ENCODE measurements at places on chromosomes 2 and 18.

GRCh38 chr2:121819846-121820245, 64.4 kb downstream of the TSN start:
- DNase-seq: no peak

GRCh38 chr2:151071382-151071781, 190.3 kb downstream of the RBM43 start:
- no peak for DNase-seq

GRCh38 chr2:215161301-215161829, 22.9 kb upstream of the ABCA12 start:
- DNase-seq: no peak

GRCh38 chr2:23925702-23926289, 1.1 kb downstream of the ATAD2B start:
- DNase-seq: no peak

DNA sequence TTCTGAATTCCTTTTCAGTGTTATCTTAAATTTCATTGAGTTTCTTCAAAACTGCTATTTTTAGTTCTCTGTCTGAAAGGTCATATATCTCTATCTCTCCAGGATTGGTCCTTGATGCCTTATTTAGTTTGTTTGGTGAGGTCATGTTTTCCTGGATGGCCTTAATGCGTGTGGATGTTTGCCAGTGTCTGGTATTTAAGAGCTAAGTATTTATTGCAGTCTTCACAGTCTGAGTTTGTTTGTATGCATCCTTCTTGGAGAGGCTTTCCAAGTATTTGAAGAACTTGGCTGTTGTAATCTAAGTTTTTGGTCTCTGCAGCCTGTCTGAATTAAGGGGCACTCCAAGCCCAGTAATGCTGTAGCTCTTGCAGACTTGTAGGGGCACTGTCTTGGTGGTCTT, 249.3 kb downstream of the ZNF385B start:
- no peak for DNase-seq

DNA sequence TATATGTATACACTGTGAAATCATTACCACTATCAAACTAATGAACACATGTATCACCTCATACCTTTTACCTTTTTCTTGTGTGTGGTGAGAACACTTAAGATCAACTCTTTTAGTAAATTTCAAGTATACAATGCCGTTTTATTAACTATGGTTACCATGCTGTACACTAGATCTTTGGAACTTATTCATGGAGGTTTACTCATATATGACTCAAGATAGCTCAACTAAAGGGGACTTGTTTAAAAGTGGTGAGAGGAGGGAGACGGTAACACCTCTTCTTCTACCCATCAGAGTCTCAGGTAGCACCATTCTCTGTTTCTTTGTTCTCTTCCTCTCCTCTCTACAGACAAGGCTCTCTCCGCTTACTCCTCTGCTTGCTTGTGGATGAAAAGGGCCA, 36.1 kb upstream of the TMEM178A start:
- no peak for DNase-seq

- DNase-seq: no peak
These were observed 27.1 kb upstream of the SCN7A start for GRCh38 chr2:166521155-166521554.

GRCh38 chr2:122867941-122868340, 1112.5 kb downstream of the TSN start:
- DNase-seq: no peak

DNA sequence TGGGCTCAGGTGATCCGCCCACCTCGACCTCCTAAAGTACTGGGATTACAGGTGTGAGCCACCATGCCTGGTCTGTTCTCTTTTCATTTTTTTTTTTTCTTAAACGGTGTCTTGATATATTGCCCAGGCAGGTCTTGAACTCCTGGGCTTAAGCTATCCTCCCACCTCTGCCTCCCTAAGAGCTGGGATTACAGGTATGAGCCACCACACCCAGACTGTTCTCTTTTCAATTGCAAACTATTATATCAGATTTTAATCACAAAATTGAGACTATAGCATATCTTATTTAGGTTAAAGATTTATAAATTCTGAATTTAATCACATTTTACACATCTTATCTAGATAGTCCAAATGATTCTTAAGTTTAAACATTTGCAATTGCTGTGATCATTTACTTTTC, 15.5 kb upstream of the ACTR2 start:
- DNase-seq: no peak

DNA sequence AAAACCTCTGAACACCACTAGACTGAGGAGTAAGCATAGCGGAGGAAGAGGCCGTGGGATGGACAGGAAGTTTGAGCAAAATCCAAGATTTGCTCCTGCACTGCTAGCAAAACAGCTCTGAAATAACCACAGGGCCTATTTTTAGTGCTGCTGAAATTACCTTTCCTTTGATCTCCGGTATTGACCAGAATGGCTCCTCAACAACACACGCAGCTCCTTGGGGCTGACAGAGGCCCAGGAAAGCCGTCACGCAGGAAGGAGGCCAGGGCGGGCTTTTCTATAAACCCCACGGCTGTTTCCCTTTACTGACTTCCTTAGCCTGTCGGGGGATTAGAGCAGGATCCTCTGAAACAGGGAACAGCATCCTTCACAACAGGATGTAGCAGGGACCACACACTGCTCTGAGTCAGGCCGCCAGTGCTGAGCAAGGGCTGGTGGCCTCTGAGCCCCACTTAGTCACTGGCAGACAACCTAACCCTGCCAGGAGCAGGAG, 80.8 kb upstream of the LCLAT1 start:
- DNase-seq: no peak

DNA sequence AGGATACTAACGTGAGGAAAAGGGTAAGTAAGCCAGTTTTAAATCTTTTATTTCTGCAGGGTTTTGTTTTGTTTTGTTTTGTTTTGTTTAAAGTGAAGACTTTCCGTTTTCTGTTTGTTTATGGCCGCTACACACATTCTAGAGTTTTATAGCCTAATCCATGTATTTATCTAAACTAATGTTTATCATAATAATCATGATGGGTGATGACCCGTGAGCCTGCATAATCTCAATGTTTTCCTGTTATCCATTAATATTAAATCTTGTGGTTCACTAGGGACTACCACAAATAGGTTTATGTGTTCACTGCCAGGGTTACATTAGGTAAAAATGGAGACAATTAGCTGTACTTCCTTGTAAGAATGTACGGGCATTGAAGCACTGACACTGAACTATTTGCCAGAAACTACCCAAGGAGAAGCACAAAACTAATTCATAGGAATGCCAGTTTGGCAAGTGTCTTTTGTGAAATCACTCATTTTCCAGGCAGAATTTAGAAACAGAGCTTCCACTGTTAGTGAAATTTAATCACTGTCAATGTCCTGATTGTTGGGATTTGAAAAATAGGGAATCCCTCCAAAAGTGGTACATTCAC, 574.8 kb downstream of the LRP1B start:
- DNase-seq: no peak

DNA sequence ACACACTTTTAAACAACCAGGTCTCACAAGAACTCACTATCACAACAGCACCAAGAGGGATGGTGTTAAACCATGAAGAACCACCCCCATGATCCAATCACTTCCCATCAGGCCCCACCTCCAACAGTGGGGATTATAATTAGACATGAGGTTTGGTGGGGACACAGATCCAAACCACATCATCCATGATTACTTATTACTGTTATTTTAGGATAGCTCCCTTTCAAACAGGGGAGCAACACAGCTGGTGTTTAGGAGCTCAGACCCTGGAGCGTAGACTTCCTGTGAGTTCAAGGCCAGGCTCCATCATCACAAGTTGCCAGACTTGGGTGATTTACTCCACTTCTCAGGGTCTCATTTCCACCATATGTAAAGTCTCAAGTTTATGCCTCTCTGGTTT, 382.7 kb downstream of the HRH4 start:
- DNase-seq: no peak

GRCh38 chr2:86613515-86613914, 10.2 kb downstream of the RNF103 start:
- DNase-seq: no peak

- DNase-seq: no peak
These were observed 846.9 kb upstream of the ACVR2A start for GRCh38 chr2:146997945-146998344.

DNA sequence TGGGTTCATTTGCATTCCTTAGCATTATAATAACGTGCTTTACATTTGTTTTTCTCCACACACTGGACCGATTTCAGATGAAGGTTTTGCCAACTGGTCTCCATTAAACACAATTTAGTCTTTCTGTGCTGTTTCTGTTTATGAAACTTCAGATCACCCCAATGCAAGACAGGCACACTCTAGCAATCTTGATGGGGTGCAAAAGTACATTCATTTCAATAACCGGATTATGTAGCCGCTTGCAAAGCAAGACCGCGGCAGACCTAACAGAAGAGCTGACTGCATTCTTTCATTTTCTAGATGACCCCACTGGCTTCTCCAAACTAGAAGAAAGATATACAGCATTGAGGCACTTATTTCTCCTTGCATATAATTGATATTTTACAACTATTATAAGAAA, 301.5 kb downstream of the PIEZO2 start:
- no peak for DNase-seq

DNA sequence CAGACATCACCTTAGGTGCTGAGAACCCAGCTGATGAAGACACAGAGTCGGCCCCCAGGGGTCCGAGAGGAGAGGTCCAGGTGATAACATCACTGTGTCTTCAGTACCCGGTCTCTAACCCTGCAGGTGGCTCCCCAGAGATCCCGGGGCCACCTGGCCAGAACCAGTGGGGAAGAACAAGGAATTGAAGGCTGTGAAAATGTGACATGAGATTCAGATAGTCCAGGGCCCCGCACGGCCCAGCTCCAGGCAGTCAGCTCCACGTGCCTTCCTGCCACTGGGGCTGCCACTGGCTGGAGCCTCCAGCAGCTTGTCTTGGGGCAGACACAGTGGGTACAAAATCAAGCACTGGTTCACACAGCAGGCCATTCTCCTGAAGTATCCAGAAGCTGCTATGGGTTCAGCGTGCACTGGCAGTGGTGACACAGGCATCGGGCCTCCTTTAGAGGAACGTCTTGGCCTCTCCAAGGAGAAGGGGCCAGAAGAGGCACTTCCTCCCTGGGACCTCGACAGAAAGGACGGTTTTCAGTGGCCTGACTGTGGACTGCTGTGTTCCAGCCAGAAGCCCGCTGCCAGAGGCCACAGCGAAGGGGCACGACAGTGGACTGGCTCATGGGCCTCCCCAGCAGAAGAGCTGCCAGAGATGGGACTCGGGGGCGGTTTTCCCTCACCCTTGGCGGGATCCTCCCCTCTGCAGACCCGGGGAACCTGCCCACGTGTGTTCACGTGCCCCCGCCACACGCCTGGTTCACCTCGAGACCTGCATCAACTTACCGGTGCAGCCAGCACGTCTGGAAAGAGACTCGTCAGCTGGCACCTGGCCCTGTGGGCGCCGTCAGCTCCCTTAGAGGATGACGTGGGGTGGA, 150.4 kb downstream of the HDAC4 start:
- no peak for DNase-seq

DNA sequence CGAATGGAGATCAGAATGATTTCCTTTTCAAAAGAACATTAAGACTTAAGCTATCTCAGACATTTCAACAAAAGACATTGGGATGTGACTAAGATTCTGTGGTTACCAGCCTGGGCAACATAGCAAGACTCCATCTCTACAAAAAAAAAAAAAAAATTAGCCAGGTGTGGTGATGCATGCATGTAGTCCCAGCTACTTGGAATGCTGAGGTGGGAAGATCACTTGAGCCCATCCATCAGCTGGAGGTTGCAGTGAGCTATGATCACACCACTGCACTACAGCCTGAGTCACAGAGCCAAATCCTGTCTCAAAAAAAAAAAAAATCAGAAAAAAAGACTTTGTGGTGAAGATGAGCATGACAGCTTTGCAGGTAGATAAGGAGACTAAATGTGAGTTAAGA, 12.8 kb downstream of the RNF103 start:
- no peak for DNase-seq

DNA sequence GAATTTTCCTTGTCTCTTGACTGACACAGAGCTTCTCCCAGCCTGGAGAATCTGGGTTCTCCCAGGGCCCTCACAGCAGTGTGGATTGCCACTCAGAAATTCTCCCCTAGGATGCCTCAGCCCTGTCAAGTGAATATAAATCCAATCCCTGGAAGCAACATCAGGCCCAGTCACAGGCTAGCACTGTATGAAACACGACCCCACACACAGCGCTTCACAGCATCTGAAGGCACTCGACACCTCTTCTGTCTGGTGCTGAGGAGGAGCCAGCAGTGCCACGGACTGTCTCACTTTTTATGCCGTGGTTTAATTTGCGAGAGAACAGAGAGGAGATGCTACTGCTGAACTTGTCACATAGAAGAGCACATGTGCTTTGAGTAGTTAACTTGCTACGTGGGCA, 164.5 kb downstream of the NAPG start:
- DNase-seq: no peak

DNA sequence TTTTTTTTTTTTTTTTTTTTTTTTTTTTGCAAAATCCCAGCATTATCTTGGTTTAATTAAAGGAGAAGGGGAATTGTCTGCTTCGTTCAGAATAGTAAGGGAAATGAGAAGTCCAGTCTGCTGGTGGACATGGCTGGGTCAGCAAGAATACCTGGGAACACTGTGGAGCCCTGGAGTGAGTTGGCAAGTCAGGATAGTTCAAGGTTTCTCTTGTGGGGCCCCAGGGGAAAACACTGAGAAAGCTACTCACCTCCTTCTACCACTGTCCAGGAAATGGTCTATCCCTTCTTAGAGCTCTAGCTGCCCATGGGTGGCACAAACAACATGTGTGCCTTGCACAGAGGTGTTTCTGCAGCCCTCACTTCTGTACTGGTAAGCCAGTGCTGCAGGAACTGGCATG, 169.1 kb upstream of the SIX2 start:
- DNase-seq: no peak

- no peak for DNase-seq
These were observed 21.7 kb downstream of the ADD2 start for GRCh38 chr2:70746094-70746974.

GRCh38 chr2:241994086-241994485, 124.6 kb downstream of the RTP5 start:
- no peak for DNase-seq

DNA sequence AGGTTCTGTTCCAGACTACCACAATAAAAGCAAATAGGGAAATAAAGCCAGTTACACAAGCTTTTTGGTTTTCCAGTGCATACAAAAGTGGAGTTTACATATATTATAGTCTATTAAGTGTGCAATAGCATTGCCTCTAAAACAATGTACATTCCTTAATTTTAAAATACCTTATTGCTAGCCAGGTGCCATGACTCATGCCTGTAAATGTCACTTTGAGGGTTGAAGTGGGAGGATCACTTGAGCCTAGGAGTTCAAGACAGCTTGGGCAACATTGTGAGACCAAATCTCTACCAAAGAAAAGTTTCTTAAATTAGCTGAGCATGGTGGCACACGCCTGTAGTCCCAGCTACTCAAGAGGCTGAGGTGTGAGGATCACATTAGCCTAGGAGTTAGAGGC, 52.9 kb upstream of the IMP4 start:
- DNase-seq: no peak

GRCh38 chr2:104965900-104966299, 72.0 kb upstream of the MRPS9 start:
- DNase-seq: no peak

- no peak for DNase-seq
These were observed 50.5 kb downstream of the MAPK4 start for GRCh38 chr18:50610349-50610748.

Data from T-helper 17 cell (primary cell).